ENCODE measurements at places on chromosomes 4 and X. TPM values are rescaled to one million over a fixed set of nuclear protein-coding genes. Genes with fewer than 3 reads are reported as not detected.

DNA sequence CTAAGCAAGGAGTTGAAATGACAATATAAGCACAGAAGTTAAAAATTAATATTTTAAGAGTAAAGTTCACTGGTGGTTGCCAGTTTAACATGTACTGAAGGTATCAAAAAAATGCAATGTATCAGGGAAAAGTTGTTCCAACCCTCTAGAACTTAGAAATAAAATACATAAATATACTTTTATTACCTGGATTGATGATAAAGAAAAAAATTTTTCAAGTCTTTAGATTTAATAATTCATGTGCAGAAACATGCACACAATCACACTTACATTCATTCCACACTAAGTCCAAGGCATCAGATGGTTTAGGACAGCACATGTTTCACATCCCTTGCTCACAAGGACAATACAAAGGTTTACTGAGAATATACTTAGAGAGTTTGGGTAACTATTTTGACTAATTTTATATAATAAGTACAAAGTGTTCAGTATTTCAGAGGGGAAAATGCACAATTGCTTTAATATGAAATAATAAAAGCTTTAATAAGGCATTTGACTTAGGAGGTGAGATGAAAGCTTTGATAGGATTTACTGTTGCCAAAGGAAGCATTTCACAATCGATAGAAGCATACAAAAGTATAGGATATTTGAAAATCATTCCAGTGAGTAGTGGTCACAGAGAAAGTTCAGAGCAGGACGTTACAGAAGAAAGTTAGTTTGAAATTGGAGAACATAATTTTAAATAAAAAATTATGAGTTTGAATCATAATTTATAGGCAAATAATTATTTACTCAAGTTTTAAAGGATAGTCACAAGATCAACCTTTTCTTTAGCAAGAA is 392 bp upstream of the UGT2A3 start:
- DNase-seq = no peak
- no peaks in the 10 kb centered on the region for H3K27me3 ChIP-seq
- no peaks in the 10 kb centered on the region for H3K36me3 ChIP-seq
- H3K4me1 ChIP-seq = no peaks in the 10 kb centered on the region
- no peak overlapping the region for H3K27ac ChIP-seq
- no peak overlapping the region for H3K4me3 ChIP-seq

DNA sequence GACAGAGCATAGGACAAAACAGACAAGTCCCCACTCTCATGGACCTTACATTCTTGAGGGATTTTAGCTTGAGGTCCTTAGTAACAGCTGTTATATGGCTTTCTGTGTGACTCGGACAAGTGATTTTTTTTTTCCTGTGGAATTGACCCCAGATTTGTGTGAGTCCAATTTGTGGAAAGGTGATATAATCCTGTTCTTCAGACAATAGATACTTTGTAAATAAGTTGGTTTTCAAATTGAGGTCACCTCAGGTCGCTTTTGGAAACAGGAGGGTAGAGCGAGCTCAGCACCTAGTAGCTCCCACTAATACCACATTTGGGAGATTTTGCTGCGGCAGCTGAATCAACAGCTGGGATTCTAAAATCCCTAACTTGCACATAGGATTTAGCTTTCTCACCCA is 1008.8 kb downstream of the ADGRL3 start:
- DNase-seq = no peak
- no peaks in the 10 kb centered on the region for H3K36me3 ChIP-seq
- no peak overlapping the region for H3K27ac ChIP-seq
- H3K4me3 ChIP-seq = no peak overlapping the region
- H3K4me1 ChIP-seq = no peaks in the 10 kb centered on the region

GRCh38 chr4:68906780-68907137 is 44.8 kb downstream of the UGT2A3 start:
- no peaks in the 10 kb centered on the region for H3K27me3 ChIP-seq
- H3K27ac ChIP-seq = no peak overlapping the region
- H3K36me3 ChIP-seq = no peaks in the 10 kb centered on the region
- no peak for DNase-seq

- no peaks in the 10 kb centered on the region for H3K4me1 ChIP-seq
- H3K4me3 ChIP-seq = no peak overlapping the region
- H3K27me3 ChIP-seq = no peaks in the 10 kb centered on the region
Measured at GRCh38 chr4:958696-959337, 14.6 kb downstream of the DGKQ start.

DNA sequence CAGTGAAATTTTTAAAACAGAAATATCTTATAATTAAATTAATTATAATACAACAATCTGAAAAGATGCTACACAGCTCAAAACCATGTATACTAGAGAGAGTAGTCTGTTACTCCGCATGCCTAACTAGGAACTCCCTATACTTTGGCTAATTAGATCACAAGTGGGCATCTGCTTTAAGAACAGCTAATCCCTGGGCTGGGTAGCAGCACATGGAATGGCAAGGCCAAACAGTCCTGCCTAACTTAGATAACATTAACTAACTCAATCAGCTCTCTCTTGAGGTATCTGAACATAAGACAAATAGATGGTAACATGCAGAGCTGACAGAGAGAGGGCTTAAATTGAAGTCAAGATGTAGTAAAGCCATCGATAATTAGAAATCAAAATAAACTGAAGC is 9.9 kb downstream of the CHIC2 start:
- no peak overlapping the region for H3K27ac ChIP-seq
- H3K36me3 ChIP-seq = no peaks in the 10 kb centered on the region
- peak overlapping the region; percentile 33 for H3K4me3 ChIP-seq
- H3K27me3 ChIP-seq = no peaks in the 10 kb centered on the region
- no peak for DNase-seq
- H3K4me1 ChIP-seq = peaks cover 53% of the 10 kb centered on the region

DNA sequence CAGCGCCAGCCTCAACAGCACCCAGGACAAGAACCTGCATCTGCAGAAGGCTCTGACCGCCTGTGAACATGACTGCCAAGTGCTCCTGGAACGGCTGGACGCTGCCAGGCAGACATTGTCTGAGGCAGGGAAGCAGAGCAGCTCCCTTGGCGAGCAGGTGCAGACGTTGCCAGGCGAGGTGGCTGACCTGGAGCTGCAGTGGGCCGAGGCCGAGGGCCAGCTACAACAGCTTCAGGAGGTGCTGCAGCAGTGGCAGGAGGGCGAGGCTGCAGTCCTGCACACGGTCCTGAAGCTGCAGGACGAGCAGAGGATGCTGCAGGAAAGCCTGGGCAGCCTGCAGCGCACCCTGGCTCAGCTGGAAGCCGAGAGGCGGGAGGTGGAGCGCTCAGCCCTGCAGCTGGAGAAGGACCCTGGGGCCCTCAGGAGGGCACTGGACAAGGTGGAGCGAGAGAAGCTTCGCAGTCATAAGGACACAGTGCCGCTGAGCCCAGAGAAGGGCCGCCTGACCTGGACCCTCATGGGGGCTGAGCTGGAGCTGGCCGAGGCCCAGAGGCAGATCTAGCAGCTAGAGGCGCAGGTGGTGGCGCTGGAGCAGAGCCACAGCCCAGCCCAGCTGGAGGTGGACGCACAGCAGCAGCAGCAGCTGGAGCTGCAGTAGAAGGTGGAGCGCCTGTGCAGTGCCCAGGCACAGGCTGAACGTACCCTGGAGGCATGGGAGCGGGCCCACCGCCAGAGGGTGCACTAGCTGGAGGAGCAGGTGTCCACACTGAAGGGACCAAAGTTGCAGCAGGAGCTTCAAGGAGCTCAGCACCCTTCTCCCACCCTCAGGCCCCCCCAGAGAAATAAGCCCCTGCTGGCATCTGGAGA is 16.4 kb downstream of the SMIM10L2A start:
- no peak overlapping the region for H3K27ac ChIP-seq
- no peaks in the 10 kb centered on the region for H3K4me1 ChIP-seq

DNA sequence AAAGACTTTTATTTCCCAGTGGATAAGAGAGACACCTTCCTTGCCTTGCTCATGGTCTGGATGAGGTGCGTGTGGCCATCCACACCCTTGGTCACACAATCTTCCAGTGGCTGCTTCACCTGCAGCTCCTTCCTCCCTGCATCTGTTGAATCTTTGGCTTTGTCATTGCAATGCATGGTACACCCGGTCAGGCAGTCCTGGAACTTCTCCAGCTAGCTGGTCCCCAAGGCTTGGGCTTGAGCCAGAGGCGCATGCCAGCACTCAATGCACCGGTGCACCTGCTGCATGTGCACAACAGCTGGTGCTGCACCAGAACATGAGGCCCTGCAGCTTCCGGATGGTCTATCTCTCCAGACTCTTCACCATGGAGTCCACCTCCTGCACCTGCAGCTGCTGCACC is 31.7 kb downstream of the SCML1 start:
- no peaks in the 10 kb centered on the region for H3K36me3 ChIP-seq
- H3K27me3 ChIP-seq = no peaks in the 10 kb centered on the region
- H3K4me3 ChIP-seq = no peak overlapping the region
- no peak for DNase-seq
- H3K4me1 ChIP-seq = no peaks in the 10 kb centered on the region

- no peaks in the 10 kb centered on the region for H3K36me3 ChIP-seq
- no peak overlapping the region for H3K27ac ChIP-seq
Measured at GRCh38 chr4:107392951-107393350, 327.1 kb downstream of the PAPSS1 start.

DNA sequence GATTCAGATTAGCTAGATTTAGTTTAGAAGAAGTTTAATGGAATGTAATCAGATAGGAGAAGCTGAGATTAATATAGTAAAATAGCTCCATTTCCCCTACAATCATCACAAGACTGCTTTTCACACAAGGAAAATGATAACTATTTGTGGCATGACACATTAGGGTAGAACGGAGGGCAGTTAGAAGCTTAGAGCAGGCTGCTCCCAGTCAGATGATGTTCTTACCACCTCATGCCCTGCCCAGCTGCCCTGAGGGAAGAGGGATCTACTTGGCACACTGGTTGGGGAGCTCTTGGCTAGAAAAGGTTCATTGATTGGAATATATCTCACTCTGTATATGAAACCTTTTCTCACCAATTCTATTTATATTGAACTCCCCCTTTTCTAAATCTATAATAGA is 180.7 kb upstream of the IL15 start:
- H3K4me1 ChIP-seq = no peaks in the 10 kb centered on the region
- no peak for DNase-seq
- H3K4me3 ChIP-seq = no peak overlapping the region
- no peak overlapping the region for H3K27ac ChIP-seq
- H3K27me3 ChIP-seq = no peaks in the 10 kb centered on the region
- no peaks in the 10 kb centered on the region for H3K36me3 ChIP-seq

GRCh38 chr4:26636458-26636857 is 52.6 kb downstream of the TBC1D19 start:
- H3K27me3 ChIP-seq = no peaks in the 10 kb centered on the region
- no peak overlapping the region for H3K4me3 ChIP-seq
- H3K27ac ChIP-seq = no peak overlapping the region
- DNase-seq = no peak

The IKBKG gene
- 48.0 TPM for total RNA-seq

The KIF4A gene
- total RNA-seq = 0.42 TPM
